ENCODE measurements at places on chromosomes 5 and 9.

GRCh38 chr5:126403876-126404275, 19.3 kb upstream of the GRAMD2B start:
- DNase-seq: no peak

DNA sequence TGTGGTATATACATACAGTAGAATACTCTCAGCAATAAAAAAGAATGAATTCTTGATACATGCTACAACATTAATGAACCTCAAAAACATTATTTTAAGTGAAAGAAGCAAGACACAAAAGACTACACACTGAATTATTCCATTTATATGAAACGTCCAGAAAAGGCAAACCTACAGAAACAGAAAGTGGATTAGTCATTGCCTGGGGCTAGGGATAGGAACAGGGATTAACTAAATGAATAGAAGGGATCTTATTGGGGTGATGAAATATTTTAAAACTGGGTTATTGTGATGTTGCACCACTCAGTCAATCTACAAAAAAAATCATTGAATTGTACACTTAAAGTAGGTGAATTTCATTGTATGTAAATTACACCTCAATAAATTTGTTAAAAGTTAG, 326.7 kb downstream of the PIK3R1 start:
- DNase-seq: no peak

DNA sequence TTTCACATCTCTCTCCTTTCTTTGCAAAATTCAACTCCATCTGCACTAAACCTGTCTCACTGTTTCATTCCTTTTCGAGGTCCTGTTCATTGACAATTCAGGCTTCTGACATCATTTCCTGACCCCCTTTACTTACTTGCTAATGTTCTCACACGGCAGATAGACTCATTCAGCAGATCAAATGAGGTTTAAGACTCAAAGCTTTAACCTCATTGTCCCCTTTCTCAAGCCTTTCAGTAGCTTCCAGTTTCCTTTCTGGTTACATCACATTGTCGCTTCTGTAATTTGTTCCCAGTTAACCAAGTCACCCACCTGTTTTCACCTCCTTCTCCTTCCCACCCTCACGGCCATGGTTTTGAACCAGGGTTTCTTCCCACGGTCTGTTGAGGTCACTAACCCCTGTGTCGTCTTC, 143.4 kb upstream of the OTULINL start:
- DNase-seq: no peak

DNA sequence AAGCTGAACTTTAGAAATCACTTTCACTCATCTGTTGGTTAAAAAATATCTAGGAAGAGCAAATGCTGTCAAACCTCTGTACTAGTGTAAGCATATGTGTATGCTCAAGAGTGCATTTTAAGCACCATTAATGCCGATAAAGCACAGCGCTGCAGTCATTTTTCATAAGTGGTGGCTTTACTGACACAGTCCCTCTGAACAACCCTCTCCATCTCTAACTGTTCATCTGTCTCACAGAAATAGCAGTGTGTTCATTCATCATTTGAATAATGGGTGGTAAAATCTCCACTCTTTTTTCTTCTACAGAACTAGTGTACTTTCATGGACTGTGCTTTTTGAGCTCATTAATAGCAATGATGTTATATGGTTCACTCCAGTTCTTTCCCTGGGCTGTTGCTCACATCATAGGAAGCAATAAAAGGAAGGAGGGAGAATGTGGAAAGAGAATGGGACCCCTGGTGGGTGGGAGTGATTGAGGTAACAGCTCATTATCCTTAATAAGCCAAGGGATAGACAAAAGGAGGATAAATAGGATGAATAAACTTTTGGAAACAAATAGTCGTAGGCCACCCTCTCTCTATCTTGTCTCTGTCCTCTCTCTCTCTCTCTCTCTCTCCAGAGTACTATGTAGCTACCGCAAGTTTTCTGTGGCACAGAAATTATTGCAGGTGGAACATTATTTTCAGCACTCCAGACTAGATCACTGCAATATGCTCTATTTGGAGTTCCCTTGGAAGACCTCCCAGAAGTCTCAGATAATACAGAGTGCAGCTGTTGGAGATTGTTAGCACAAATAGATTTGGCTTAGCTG, 117.9 kb upstream of the PRDM9 start:
- DNase-seq: no peak

DNA sequence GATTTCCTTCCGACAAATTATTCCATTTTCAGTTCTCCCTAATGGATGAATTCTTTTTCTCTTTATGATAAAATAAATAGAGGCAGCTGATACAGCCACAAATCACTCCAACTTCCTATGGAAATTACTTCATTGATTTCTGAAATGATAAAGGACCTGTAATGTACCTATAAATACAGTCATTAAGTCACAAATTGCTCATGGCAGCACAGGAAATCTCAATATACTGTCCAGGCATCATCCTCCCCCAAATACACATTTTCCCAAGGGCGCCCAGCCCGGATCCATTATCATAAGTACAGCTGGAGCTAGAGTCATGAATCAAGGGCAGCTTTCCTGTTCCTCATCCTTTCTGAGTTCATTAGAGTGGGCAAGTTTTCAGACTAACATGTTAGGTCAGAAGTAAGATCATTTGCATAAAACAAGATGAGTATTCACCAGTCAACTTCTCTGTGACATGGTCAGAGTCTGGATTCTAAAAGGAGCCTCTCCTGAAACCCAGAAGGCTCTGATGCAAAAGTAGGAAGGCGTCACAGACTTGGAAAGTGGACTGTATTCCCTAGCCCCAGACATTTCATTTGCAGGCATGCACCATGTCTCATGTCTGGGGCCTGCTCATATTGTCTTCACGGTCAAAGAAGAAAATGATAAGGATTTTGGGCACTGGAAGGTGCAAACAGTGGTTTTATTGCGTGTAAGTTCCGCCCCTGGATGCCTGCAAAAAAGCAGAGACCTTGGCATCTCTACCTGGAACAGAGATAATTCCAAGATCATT, 383.2 kb downstream of the PLK2 start:
- DNase-seq: no peak

GRCh38 chr9:122248448-122248865, 16.2 kb downstream of the RBM18 start:
- no peak for DNase-seq

Data from stimulated activated CD8-positive, alpha-beta memory T cell treated with anti-CD3 and anti-CD28 coated beads, Interleukin-7, amount 100 ng/mL, for 24 hours (primary cell).